ENCODE measurements at places on chromosomes 1 and 21.
A peak's percentile ranks its signal among the peaks of the same experiment; 100 is the strongest.

DNA sequence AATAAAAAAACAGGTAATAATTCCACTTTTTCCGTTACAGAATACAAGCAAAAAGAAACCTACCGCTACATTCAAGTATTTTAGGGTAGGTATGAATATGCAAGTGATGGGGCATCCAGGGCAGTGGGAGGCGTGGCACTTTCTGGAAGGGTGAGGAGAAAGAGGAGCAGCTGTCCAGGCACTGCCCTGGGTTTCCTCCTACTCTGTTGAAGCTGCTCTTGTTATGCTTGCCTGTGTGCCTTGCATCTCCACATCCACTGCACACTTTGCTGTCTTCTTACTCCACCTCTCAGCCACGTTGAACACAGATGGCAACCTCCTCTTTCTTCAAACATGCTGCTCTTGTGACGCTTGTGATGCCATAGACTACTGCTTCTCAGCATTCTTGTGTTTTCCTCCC, 83.2 kb downstream of the RPE65 start:
- DNase-seq, result no peak

GRCh38 chr1:234893725-234894630, 234.7 kb downstream of the TOMM20 start:
- no peak for DNase-seq

DNA sequence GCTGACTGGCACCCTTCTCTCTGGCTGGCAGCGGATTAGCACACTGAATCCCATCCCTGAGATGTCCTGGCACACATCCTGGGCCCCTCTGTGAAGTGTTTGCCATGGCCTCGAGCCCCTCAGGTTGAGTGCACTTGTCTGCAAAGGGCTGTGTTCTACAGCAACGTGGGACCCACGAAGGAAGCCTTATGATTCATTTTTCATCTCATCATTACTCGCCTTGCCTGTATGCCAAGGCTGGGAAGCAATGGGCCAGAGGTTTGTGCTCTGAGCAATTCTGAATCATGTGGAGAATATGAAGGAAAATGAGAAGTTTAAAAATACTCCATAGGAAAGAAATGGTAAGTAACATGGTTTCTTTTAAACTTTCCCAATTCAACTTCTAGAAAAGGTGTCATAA, 124.8 kb upstream of the LMO4 start:
- DNase-seq, result no peak

DNA sequence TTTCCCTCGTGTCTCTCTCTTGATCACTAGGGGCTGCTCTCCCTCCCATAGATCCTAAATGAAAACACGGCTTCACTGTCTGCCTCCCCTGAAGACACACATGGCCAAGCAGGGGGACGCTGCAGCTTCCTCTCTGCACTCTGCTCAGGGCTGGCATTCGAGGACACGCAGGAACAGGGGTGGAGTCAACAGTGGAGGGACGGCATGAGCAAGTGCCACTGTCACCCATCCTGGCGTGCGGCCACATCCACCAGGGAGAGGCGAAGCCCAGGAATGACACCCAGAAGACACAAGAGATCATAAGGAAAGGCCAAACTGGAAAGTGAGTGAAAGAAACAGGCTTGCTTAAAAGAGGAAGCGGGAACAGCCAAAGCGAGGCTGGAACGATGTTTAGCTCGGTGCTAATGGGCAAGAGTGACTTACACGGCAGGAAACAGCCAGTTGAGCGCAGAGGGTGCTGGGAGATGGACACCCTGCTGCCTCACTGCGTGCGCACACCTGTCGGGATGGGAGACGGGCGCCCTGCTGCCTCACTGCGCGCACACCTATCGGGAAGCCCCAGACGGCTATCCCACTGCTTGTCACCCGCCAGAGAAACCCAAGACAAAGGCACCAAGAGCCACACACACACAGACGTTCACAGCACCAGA, 13.6 kb upstream of the C1QTNF12 start:
- no peak for DNase-seq

GRCh38 chr1:22328331-22329147, 123.1 kb upstream of the ZBTB40 start:
- DNase-seq, result no peak

DNA sequence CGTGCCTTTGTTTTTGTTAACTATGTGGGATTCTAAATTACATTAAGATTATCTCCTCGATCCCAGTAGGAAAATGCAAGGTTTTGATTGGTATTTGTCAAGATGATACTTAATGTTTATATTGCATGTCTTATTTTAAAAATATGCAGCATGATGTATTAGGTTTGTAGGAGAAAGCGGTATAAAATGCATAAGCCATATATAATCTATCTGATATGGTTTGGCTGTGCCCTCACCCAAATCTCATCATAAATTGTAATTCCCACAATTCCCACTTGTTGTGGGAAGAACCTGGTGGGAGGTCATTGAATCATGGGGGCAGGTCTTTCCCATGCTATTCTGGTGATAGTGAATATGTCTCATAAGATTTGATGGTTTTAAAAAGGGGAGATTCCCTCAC, 198.1 kb upstream of the NCAM2 start:
- DNase-seq, result no peak

DNA sequence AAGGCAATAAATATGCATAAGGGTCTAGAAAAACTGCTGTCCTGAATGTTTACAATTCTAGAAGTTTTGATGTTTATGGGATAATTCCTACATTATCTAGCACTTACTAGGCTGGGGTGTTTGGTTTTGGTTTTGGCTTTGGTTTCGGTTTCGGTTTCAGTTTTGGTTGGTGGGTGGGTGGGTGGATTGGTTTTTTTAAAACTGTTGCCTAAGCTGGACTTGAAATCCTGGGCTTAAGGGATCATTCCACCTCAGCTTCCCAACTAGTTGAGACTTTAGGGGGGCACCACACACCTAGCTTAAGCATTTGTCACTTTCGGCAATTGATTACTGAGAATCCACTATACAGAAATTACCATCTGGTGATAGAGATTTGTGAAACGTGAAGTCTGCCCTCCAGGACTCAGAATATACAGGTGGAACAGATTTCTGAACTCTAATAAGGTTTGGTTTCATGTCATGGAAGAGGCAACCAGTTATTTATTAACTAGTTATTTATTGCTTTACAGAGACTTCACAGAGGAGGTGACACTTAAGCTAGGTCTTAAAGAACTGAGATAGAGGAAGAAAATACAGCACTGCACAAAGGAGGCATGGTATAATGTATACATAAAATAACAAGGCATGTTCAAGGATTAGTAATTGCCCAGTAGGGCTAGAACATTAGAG, 69.6 kb downstream of the PIK3R3 start:
- DNase-seq, result no peak

DNA sequence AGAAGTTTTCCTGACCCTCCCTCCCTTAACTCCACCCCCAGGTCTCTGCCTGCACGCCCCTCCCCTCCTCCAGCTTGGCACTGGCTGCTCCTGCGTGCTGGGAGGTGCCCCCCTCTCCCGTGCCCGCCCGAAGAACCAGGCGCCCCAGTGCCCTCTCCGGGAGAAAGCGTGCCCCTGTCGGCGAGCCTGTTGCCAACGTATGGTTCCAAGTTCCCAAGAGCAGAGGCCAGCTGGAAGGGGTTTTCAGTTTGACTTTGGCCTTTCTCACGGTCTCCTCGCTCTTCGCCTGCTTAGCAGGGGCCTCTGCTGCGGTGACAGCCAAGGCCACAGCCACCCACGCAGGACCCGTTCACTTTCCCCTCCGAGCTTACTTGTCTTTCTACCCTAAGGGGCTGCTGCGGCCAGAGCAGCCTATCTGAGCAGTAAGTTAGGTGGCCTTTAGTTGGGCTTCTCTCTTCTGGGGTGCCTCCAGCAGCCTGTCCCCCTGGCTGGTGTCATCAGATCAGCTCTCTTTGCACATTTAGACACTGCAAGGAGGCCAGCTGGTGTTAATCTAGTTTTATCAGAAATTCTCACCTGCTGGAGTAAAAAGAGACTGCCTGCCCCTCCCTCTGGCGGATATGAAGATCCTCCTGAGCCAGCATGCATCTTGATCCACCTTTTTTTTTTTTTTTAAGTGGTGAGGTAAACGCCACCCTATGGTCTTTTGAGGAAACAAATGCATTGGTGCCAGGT, 1.5 kb downstream of the STUM start:
- DNase-seq, result no peak

GRCh38 chr1:169739980-169740379, 6.1 kb upstream of the SELE start:
- DNase-seq, result no peak

DNA sequence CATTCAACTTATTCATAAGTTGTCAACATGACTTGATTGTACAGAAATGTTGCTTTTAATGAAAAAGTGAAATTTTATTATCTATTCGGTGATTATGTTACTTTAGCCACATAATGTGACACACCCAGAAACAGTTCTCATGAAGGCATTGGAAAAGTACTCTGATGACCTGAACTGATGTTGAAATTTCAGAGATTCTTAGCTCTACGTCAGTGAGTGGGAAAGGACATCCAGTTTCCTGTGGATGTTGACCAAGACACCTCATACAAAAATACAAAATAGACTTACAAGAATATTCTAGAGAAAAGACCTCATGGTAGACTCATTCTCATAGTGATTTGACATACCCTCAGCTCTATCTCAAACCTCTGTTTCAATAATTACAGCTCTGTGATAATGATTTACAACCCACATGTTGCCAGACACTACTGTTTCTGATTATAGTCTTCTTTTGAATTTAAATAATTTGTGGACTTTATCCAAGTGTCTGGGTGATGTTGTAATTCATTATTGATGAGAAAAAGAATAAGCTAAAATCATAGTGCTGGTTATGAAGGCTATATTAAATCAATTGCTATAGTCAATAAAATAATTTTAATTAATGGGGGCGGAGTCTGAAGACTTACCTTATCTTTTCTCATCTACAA, 37.3 kb downstream of the KCNK2 start:
- DNase-seq, result no peak

DNA sequence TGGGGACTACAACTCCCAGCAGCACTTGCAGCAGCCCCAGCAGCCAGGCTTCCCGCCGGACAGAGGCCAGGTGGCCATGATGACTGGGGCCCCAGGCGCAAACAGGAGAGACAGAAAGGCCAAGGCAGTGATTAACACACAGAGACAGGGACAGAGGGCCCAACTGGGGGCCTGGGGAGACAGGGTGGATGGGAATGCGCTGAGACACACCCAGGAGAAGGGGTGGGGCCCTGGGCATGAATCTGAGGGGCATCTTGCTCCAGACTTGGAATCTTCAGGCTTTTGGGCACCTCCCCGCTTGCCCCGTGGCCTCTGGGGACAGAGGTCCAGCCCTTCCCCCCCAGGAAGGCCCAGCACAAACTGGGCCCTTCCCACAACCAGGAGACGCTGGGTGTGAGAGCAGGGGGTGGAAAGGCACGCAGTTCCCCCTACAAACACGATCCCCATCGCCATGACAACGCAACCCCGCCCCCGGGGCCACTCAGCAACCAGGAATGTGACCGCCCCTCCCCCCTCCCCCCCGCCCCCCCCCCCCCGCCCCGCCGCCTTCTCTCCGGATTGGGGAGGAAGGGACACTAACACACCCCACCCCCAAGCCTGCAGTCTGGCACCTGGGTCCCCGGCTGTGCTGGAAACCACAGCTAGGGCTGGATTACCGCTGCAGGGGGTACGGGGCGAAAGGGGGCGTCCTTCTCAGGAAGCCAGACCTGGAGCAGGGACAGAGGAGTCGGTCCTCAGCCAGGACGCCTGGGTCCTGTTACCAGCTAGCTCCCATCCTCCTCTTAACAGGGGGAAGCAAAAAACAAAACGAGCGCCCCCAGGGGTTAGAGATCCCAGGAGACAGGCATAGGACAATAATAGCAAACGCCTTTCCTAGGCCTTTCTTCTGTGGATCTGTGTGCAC, 4.5 kb downstream of the HDGF start:
- peak; percentile 46 for DNase-seq

GRCh38 chr1:202201266-202201665, 7.7 kb downstream of the LGR6 start:
- no peak for DNase-seq

GRCh38 chr1:162956922-162957321, 95.9 kb upstream of the CCDC190 start:
- DNase-seq, result no peak

GRCh38 chr1:22204989-22205913, 62.4 kb upstream of the WNT4 start:
- no peak for DNase-seq

- no peak for DNase-seq
These were observed 114.3 kb downstream of the GDAP2 start for GRCh38 chr1:117814856-117815797.

DNA sequence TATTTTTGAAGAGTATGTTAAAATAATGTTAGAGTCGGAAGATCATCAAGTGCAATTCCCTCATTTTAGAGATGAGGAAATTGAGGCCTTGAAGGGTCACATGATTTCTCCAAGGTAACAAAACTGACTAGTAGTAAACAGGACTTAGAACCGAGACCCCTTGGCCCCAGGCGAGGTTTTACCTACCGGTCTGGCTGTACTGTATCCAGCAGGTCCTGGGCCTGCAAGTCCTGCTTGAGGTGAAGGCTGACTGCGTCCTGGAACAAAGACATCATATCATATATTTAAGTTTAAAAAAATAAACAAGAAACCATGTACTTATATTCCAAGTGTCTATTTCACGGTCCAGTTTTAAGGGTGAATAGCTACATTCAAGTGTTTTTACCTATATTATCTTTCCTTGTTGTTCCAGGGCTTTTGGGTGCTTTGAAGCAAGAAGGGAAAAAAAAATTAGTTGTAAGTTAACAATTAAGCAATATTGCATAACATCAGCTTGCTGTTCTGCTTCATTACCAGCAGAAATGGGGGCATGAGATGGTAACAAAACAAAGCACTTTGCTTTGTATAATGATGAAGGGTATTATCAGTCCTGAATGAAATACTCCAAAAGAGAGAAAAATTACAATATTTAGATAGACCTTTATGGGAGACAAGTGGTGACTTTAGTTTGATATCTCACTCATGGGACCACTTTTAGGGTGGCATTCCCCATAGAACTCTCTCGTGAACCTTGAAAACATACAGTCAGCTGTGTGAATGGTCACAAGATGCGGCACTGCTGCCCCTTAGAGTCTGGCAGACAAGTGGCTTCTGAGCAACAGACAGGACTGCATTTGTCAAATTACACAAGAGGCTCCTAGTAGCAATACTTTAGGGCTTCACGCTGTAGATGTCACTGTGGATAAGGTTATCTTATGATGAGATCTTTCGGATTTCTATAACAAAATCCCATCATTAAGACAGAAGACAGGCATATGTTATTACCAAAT, 29.8 kb upstream of the CFAP298 start:
- DNase-seq, result no peak

GRCh38 chr1:228429007-228429406, 12.3 kb upstream of the TRIM17 start:
- no peak for DNase-seq

GRCh38 chr1:51768971-51769588, 109.4 kb downstream of the NRDC start:
- DNase-seq, result no peak

GRCh38 chr1:156266051-156266450, 16.6 kb downstream of the SMG5 start:
- no peak for DNase-seq

GRCh38 chr1:5744341-5744740, 247.9 kb downstream of the NPHP4 start:
- no peak for DNase-seq

GRCh38 chr1:183544598-183545297, 45.5 kb downstream of the NCF2 start:
- no peak for DNase-seq

All from cerebellar nuclear complex (tissue), 1 donor.